ENCODE measurements at places on chromosomes 12 and 14.

- no peaks in the 10 kb centered on the region for H3K36me3 ChIP-seq
- no peak overlapping the region for H3K4me3 ChIP-seq
- peaks cover 19% of the 10 kb centered on the region for H3K27me3 ChIP-seq
- DNase-seq = no peak
- no peak overlapping the region for H3K27ac ChIP-seq
Measured at GRCh38 chr12:71967211-71967610, 28.6 kb downstream of the TPH2 start.

DNA sequence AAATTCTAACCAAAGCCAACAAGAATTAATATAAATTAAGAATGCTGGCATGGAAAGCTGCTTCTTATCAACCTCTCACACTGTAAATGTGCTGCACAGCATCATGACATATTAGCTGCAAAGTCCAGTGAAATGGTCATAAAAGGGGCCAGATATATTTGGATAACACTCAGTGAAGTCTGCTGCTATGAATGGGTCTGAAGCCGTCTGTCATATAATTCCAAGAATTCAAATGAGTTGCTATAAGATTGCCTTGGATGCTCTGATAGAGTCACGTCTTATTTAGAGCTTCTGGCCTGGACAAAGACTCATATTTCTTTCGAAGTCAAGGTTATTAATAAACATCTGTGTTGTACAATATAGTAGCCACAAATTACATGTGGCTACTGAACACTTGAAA, 54.3 kb upstream of the OVCH1 start:
- no peak overlapping the region for H3K4me3 ChIP-seq
- no peak overlapping the region for H3K27ac ChIP-seq
- no peak for DNase-seq
- H3K27me3 ChIP-seq = no peaks in the 10 kb centered on the region

GRCh38 chr12:57611108-57611826, at the start of gene ARHGEF25:
TSS of gene ARHGEF25 (plus strand) at chr12:57611435. CDS start at chr12:57611895, 460 bp downstream.
- H3K27me3 ChIP-seq = peaks cover 42% of the 10 kb centered on the region
- H3K36me3 ChIP-seq = no peaks in the 10 kb centered on the region
- H3K4me1 ChIP-seq = peaks cover 10% of the 10 kb centered on the region
- H3K4me3 ChIP-seq = peak within 1 kb of the TSS; percentile 51
- DNase-seq = peak; percentile 45

DNA sequence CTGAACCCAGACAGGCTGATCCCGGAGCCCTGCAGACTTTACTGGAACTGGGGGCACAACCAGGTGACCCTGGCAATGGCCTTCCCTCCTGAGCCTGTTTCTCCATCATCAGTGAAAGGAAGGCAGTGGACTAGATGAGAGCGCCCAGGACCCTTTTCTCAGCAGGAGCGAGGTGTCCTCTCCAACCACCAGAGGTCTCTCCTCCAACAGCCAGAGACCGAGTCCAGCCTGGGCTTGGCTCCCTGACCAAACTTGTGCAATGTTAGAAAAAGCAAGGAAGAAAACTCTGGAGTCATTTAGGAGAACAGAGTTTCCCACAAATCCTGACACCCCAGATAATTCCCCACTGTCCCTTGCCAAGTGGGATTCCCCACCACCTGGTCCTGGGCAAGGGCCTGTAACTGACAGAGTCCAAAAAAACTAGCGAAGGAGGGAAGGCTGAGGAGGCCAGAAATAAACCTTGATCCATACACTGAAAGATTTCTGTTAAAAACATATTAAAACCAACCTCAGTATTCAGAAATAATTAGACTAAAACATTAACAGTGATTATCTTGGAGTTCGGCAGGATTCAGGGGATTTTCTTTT, 9.0 kb downstream of the RPS6KL1 start:
- no peaks in the 10 kb centered on the region for H3K27me3 ChIP-seq
- no peaks in the 10 kb centered on the region for H3K4me1 ChIP-seq
- DNase-seq = peak; percentile 28
- H3K27ac ChIP-seq = no peak overlapping the region
- H3K4me3 ChIP-seq = no peak overlapping the region

DNA sequence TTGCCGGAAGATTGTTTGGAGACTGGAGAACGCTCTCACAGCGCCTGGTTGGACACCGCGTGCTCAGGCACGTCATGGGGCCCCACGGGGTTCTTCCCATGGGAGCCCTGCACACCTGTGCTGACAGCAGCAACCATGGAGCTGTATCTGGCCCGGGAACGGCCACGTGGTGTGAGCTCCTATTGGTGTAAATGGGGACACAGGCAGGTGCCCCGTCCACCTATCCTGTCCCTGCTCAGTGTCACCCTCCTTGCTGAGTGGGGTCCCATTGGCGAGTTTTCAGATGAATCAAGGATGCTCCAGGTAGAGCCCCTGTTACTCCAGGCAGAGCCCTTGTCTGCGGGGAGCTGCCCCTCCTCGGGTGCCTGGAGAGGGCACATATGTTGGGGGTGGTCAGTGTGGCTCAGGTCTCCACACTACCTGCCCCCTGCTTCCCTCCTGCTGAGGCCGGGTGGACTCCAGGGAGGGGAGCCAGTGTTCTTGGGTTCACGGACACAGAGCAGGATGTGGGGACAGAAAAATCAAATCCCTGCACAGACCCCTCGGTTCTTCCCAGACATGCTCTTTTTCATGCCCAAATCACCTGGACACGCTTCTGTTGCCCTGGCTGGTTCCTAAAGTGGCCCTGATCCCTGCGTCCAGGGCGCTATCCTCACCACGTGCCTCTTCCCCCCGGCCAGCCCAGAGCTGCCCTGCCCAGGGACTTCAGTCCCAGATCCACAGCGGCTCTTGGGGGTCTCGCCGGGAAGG, 250.1 kb downstream of the ADGRD1 start:
- H3K27ac ChIP-seq = no peak overlapping the region
- no peaks in the 10 kb centered on the region for H3K4me1 ChIP-seq
- no peaks in the 10 kb centered on the region for H3K27me3 ChIP-seq
- DNase-seq = no peak
- H3K4me3 ChIP-seq = no peak overlapping the region
- no peaks in the 10 kb centered on the region for H3K36me3 ChIP-seq

DNA sequence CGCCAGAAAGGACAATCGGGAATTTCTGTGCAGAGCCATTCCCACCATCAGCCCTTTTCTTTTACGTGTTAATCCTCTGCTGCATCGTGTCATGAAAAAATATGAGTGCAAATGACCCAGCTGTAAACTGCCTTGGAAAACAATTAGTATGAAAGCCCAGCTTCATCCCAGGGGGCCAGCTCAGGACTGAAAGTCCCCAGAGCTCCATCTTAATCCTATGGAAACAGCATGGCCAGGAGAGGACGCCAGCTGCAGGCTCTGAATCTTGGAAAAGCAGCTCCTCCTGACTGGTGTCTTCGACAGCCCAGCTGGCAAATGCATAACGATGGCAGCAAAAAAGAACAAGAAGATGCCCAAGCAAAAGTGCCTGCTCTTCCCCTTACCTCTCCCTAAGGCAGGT, 191.5 kb downstream of the NTF3 start:
- H3K36me3 ChIP-seq = no peaks in the 10 kb centered on the region
- H3K27me3 ChIP-seq = no peaks in the 10 kb centered on the region
- no peak for DNase-seq
- H3K27ac ChIP-seq = no peak overlapping the region
- no peak overlapping the region for H3K4me3 ChIP-seq

GRCh38 chr12:19761463-19761862, 322.2 kb downstream of the AEBP2 start:
- no peaks in the 10 kb centered on the region for H3K36me3 ChIP-seq
- H3K4me1 ChIP-seq = peaks cover 3% of the 10 kb centered on the region
- no peak overlapping the region for H3K27ac ChIP-seq
- no peak for DNase-seq
- H3K4me3 ChIP-seq = no peak overlapping the region

DNA sequence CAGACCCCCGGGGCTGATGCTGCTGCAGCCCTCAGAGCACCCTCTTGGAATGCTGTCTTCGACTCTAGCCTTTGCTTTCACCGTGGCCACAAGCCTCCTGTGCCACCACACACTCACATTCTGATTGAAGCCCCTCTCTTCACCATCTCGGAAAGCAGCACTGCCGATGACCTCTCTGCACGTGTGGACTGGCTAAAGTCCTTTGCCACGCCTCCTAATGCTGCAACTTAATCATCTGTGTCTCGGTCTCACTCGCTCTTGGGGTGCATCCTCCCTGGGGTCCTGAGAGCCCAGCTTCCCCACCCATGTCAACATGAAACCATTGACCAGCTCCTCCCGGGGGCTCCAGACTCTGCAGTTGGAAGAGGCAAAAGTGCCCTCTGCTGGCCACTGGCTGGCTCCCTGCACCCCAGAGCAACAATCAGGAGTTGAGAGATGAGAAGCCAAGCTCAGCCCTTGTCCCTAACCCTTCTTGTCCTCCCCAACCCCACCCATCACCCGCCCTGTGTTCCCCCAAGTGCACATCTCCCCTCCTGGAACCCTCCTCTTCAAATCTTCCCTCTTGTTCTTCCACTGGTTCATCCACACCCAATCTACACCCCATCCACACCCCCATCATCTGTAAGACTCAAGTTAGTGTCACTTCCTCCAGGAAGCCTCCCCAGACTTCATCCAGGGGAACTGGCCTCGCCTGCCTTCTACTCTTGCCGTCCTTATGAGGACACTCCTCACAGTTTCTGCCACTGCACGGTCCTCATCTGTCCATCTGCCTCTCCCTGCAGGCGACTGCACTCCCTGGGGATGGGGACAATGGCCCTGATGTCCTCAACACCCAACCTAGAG, 23.6 kb upstream of the FAM181A start:
- H3K4me3 ChIP-seq = no peak overlapping the region
- H3K4me1 ChIP-seq = peaks cover 4% of the 10 kb centered on the region
- no peaks in the 10 kb centered on the region for H3K36me3 ChIP-seq
- peaks cover 4% of the 10 kb centered on the region for H3K27me3 ChIP-seq
- no peak overlapping the region for H3K27ac ChIP-seq
- DNase-seq = no peak

DNA sequence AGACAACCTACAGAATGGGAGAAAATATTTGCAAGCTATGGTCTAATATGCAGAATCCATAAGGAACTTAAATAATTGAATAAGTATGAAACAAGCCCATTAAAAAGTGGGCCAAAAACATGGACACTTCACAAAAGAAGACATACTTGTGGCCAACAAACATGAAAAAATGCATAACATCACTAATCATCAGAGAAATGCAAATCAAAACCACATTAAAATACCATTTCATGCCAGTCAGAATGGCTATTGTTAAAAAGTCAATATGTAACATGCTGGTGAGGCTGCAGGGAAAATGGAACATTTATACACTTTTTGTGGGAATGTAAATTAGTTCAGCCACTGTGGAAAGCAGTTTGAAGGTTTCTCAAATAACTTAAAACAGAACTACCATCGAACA, 945.4 kb upstream of the FLRT2 start:
- no peak overlapping the region for H3K27ac ChIP-seq
- H3K36me3 ChIP-seq = no peaks in the 10 kb centered on the region
- H3K27me3 ChIP-seq = no peaks in the 10 kb centered on the region
- no peak overlapping the region for H3K4me3 ChIP-seq

GRCh38 chr14:27077214-27077613, 479.4 kb upstream of the NOVA1 start:
- H3K27me3 ChIP-seq = no peaks in the 10 kb centered on the region
- no peak for DNase-seq
- H3K4me1 ChIP-seq = no peaks in the 10 kb centered on the region

DNA sequence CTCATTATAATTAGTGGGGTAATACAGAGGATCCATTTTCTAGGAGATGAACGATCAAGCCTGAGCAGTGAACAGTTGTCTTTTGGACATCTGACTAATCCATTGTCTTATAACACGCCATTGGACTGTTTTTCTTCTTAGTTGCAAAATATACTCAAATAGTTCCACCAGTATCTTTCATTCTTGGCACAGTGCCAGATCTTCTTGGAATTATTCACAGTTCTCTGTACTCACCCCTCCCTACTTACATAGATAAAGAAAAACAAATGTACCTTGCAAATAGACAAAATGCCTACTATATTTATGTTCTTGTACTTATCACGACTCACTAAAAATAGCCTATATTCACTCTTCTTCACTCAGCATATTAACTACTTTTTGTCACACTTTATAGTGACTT, 3.8 kb downstream of the CBLN3 start:
- no peak for DNase-seq
- H3K4me3 ChIP-seq = no peak overlapping the region
- H3K27ac ChIP-seq = no peak overlapping the region
- no peaks in the 10 kb centered on the region for H3K27me3 ChIP-seq
- peaks cover 1% of the 10 kb centered on the region for H3K36me3 ChIP-seq

GRCh38 chr14:32312010-32312331, 17.1 kb upstream of the AKAP6 start:
- DNase-seq = no peak
- no peaks in the 10 kb centered on the region for H3K4me1 ChIP-seq
- no peaks in the 10 kb centered on the region for H3K27me3 ChIP-seq
- no peak overlapping the region for H3K4me3 ChIP-seq
- H3K27ac ChIP-seq = no peak overlapping the region

DNA sequence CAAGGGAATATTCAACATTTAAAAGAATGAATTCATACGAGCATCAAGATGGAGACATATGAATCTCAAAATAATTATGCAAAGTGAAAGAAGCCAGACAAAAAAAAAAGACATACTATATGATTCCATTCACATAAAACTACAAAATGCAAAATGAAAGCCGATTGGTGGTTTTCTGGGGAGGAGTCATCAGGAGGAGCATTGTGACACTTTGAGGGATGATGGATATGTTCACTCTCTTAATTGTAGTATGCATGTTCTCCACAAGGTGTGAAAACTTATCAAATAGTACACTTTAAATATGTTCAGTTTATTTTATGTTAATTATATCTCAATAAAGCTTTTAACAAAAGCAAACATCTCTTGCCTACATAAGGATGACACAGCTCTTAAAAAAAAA, 13.5 kb downstream of the OLR1 start:
- H3K4me3 ChIP-seq = no peak overlapping the region
- no peak overlapping the region for H3K27ac ChIP-seq
- peaks cover 9% of the 10 kb centered on the region for H3K4me1 ChIP-seq
- DNase-seq = no peak
- no peaks in the 10 kb centered on the region for H3K36me3 ChIP-seq

- H3K36me3 ChIP-seq = no peaks in the 10 kb centered on the region
- peaks cover 5% of the 10 kb centered on the region for H3K27me3 ChIP-seq
- H3K4me1 ChIP-seq = no peaks in the 10 kb centered on the region
- no peak for DNase-seq
- no peak overlapping the region for H3K4me3 ChIP-seq
Measured at GRCh38 chr12:66919466-66919865, 240.6 kb upstream of the GRIP1 start.

DNA sequence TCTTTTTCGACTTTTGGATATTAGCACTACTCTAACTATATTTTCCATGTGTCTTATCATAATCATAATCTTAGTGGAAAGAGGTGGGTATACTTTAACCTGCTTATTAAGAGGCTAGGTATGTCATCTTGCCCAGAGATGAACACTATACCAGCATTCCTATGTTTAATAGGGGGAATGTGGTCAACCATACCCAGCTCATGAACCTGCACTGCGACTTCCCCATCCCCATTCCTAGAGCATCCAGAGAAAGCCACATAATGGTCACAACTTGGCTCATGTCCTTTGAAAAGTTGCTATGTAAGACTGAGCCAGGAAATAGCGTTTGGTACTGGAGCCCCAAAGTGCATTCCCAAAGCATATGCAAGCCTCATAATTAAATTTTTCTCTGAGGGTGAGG, 55.2 kb downstream of the TMCC3 start:
- peaks cover 22% of the 10 kb centered on the region for H3K27me3 ChIP-seq
- H3K4me3 ChIP-seq = no peak overlapping the region
- no peaks in the 10 kb centered on the region for H3K36me3 ChIP-seq
- no peak overlapping the region for H3K27ac ChIP-seq

- no peak overlapping the region for H3K27ac ChIP-seq
- DNase-seq = no peak
- H3K36me3 ChIP-seq = no peaks in the 10 kb centered on the region
- H3K27me3 ChIP-seq = no peaks in the 10 kb centered on the region
- H3K4me3 ChIP-seq = no peak overlapping the region
- H3K4me1 ChIP-seq = no peaks in the 10 kb centered on the region
Measured at GRCh38 chr14:75968456-75968855, 13.3 kb downstream of the TGFB3 start.
